ENCODE measurements at places on chromosomes 6 and 20.

GRCh38 chr6:170227521-170227983 lies 63.3 kb downstream of the DLL1 start:
- DNase-seq: no peak

- no peak for DNase-seq
Measured at GRCh38 chr6:124002377-124003081, 198.9 kb downstream of the NKAIN2 start.

DNA sequence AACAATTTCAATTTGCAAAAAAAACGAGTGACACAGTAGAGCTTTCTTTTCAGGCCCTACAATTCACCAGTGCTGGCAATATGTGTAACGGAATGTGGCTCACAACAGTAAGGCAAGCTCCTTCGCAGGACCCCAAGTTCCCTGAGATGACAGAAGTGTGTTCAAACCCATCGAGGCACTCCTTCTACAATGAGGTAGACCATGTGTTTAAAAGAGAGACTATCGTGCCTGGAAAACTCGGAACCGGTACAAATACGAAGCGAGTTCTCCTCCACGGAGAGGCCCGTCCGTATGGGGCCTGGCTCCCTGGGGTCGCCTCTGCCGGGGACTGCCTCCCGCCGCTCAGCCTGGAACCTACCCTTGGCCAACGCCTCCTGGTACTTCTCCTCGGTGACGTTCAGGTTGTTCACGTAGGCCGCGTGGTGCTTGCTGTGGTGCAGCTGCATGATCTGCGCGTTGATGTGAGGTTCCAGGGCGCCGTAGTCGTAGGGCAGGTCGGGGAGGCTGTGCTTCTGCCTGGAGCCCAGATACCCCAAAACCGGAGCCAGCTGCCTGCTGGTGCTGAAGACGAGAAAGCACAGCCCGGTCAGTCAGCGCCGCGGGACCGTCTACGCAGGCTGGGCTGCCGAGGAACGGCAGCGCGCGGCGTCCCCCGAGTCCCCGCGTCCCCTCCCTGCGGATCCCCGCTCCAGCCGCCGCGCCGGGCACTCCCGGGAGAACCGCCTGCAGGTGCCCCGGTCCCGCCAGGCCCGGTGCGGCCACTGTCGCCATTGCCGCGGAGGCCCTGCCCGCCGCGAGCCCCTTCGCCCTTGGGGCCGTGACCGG lies 526 bp downstream of the SOD2 start:
- DNase-seq: peak; percentile 14

DNA sequence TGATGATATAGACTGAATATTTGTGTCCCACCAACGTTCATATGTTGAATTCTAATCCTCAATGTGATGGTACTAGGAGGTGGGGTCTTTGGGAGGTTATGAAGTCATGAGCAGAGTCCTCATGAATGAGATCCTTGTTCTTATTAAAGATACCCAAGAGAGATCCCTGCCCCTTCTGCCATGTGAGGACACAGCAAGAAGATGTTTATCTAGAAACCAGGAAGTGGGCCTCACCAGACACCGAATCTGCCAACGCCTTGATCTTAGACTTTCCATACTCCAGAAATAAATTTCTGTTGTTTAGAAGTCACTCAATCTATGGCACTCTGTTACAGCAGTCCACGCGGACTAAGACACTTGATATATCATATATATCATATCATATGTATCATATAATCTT lies 67.7 kb upstream of the GCM1 start:
- DNase-seq: no peak

GRCh38 chr6:13427801-13428582 lies 59.4 kb downstream of the GFOD1 start:
- peak; percentile 51 for DNase-seq

DNA sequence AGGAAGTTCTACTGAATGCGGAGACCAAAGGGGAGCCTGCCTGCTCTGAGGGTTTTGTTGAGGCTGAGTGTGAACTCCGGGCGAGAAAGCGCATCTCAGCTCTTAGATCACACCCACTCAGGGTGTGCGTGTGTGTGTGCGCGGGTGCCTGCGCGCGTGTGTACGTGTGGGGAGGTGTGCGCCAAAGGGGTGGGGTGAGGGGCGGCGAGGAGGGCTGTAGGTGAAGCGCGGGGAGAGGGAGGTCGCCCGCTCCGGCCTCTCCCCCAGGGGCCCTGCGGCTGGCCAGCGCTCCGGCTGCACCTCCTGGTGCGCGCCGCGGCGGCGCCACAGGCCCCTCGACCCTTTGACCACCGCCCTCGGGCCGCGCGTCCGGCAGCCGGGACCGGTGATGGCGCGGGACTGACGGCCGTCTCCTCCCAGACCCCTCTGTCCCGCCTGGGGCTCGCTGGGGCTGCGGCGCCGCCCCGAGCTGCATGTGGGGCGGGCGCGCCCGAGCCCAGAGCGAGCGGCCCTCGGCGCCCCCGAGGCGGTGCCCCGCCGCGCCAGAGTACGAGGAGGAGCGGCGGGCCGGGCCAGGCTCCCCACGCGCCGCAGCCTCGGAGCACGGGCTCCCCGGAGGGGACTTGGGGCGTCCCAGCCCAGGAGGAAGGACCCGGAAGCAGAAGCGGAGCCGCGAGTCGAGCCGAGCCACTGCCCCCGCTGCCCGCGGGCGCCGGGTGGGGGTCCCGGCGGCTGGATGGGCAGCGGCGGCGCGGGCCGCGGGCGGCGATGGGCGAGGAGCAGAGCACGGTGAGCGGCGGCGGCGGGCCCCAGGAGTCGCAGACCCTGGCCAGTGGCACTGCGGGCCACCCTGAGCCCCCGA lies at the start of gene RNF217:
RNF217 (plus strand) TSS at position 661 of the 862 bp plus-strand sequence; CDS start at position 769, 108 bp downstream.
- DNase-seq: no peak

DNA sequence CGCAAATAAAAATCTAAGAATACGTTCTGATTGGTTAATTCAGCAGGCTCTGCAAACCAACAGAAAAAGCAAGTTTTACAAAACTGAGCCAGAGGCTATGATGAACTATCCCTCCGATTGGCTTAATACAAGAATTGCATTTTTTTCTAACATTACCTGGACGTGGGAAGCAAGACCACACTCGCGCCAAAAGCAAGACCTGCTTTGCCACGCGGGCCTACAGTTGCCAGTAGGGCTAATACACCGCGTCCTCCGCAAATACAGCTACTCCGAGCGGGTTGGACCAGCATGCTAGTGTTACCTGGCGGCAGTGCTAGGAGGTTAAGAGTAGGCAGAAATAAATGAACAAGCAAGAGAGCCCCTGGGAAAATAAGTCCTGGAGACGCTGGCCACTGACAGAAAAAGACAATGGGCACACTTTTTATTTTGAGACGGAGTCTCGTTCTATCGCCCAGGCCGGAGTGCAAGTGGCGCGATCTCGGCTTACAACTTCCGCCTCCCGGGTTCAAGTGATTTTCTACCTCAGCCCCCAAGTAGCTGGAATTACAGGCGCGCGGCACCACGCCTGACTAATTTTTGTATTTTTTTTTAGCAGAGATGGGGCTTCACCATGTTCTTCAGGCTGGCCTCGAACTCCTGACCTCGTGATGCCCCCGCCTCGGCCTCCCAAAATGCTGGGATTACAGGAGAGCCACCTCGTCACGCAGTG lies 131.9 kb upstream of the BTN3A2 start:
- no peak for DNase-seq

- DNase-seq: no peak
Measured at GRCh38 chr20:3621111-3621510, 42.1 kb downstream of the GFRA4 start.

GRCh38 chr6:156260815-156261214 lies 516.4 kb upstream of the ARID1B start:
- no peak for DNase-seq

DNA sequence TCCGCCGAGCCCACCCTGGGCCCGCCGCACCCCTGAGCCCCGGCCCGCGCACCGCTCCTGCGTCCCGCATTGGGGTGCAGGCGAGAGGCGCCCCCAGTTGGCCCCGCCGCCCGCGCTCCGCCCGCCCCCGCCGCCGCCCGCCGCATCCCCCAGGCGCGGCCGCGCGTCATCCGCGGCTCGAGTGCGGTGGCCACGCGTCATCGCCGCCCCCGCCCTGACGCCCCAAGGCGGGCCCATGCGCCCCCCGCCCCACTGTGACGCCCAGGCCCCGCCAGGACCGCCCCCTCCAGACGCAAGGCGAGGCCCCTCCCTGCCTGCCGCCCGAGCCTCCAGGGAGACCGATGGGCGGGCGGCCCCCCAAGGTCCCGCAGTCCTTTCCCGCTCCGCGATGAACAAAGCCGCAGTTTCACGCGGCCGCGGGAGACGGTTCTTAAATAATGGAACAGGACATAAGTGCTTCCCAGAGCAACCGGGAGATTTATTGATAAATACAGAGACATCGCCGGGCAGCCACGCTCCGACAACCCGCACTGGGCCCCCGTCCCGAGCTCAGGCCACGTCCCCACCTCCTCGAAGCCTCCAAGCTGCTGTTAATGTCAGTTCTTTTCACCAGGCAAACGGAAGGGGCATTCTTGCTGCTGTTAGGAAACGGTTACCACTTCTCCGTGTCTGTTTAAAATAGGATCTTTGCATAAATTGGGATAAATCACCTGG lies at the start of gene ANKRD60:
ANKRD60 (minus strand) TSS at position 170 of the 714 bp plus-strand sequence; CDS start at position 170, 0 bp downstream.
- DNase-seq: no peak

DNA sequence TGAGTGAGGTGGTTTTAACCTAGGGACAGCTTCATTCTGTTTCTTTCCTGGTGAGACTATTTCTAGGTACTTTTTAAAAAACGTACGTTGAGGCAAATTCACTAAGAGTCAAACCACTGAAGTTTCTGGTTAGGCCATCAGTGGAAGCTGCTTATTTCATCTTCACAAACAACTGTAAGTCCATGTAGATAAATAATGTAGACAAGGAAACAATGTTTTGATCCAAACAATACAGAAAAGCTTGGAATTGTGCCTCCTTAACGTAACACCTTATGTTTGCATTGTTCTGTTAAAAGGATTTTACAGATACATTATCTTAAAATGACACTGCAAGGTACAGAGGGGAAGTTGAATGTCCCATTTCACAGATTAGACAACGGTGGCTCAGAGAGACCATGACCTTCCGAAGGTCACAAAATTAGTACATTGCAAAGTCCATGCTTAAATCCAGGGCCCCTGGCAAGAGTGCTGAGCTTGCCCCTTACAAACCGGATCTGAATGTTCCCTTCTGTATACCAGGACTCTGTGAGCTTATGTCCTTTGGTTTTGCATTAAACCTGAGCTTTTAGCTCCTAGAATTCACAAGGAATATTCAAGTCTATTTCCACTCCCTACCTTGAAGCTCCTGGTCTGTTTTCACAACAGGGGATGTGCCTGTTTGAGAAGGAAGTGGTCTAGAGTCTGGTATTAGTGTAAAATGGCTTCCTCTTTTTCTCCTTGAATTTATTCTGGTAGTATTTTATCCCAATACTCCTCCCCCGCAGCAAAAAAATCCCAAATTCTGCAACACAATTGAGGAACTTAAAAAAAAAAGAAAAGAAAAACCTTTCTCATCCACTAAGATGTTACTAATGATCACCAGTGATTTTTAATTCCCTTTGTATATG lies 28.9 kb upstream of the ZNF217 start:
- DNase-seq: no peak

- no peak for DNase-seq
Measured at GRCh38 chr20:35506872-35507638, 22.4 kb downstream of the C20orf173 start.

DNA sequence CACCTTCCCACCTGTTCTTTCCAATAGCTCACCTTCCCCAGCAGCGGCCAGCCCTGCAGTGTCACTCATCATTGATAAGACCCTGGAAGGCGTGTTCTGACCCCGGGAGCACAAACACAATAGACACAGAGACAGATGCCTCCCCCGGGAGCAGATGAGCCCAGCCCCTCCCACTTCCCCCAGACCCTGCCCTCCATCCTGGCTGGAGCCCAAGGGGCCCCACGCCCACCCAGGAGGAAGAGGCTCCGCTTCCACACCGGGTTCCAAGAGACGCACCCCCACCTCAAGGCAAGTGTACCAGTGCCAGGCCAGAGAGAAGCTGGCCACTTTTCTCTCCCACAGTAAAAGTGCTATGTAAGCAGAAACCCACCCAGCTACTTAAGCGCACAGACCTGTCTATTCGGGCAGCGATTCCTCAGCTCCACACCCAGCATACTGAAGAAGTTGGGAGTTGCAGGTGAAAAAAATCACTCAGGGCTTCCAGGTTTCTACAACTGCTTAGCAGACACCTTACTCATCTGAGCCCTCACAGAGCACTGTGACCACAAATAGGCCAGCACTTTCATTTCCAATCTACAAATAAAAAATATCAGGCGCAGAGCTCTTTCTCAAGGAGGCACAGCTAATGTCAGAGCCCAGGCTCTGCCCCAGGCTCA lies 93.4 kb upstream of the NXT1 start:
- DNase-seq: no peak

DNA sequence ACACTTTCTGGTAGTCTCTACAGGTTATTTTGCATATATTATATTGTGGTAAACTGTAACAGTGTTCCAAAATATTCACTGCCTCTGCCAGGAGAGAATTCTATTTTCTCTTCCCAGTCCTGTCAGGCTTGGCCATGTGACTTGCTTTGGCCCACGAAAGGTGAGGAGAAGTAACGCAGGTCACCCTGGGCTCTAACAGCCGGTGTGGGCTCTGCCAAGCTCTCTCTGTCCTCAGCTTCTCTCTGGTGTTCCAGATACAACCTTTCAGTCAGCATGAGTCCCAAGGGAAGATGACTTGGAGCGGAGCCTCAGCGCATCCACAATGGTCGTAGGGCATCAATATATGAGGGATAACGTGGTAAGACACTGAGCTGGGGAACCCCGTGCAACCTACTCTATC lies 113.0 kb upstream of the RREB1 start:
- no peak for DNase-seq

DNA sequence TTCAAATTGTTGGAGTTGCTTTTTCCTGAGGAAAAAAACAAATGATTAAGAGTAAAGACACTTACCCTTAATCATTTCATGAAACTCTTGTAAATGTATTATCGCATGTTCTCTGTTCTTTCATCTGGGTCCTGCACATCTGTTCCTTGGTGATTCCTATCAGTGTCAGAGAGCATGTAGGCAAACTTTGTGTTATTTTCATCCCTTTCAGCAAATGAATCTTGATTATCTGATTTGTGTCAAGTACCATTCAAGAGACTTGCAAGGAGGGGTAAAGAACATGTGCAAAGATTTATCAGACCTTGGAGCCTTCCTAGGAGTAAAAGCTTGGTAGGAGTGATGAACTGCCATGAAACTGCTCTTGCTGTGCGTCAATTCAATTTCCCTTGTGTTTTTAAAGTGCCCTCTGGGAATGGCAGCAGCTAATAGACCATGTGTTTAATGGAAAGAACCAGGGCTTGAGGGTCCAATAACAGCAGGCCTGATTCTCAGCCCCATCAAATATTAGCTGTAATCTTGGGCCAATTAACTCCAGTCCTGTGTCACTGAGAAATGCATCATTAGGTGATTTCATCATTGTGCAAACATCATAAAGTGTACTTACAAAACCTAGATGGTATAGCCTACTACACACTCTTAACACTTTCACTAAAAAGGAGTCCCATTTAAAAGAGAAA lies 118.9 kb upstream of the CEP85L start:
- no peak for DNase-seq

DNA sequence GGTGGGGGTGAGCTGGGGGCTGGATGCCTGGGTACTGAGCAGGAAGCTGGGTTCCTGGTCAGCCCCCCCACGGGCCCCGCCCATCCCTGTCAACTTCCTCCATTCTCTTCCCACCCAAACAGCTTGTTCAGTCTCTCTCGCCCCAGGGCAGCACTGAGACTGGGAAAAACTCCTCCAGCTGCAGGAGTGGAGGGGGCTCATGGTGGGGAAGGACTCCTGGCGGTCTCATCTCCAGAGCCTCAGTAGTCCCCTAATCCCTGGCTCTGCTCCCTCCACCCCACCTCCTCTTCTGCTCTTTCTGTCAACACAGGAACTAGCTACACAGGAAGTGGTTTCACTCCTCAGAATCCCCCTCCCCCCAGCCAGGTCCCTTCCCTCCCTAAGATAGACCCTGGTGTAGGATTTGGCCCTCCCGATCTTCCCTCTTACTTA lies at the start of gene GPSM3:
GPSM3 (minus strand) TSS at position 36 of the 432 bp plus-strand sequence. CDS start 130 bp downstream, outside the sequence.
- DNase-seq: no peak

- DNase-seq: no peak
Measured at GRCh38 chr20:31260326-31260932, 3.0 kb downstream of the DEFB115 start.
